Erythroblast (primary cell): ENCODE measurements at places on chromosomes 7 and 10.

GRCh38 chr10:49089152-49089551 is 26.2 kb downstream of the VSTM4 start:
- no peak for DNase-seq

DNA sequence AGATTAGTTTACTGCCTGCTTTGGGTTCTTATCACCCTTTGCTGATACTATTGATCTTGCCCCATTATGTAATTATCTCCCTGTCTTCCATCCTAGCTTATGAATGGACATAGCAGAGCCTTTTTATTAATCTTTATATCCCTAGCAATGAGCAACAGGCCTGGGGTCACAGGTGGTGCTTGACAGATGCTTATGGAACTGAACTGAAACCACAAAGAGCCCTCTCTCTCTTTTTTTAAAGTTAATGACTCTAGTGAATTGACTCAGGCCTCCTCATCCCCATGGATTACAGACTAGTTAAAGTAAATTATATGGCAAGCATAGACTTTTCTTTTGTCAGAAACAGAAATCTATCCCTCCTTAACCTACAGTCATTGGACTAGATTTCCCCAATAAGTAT is 265.2 kb downstream of the PHTF2 start:
- no peak for DNase-seq

DNA sequence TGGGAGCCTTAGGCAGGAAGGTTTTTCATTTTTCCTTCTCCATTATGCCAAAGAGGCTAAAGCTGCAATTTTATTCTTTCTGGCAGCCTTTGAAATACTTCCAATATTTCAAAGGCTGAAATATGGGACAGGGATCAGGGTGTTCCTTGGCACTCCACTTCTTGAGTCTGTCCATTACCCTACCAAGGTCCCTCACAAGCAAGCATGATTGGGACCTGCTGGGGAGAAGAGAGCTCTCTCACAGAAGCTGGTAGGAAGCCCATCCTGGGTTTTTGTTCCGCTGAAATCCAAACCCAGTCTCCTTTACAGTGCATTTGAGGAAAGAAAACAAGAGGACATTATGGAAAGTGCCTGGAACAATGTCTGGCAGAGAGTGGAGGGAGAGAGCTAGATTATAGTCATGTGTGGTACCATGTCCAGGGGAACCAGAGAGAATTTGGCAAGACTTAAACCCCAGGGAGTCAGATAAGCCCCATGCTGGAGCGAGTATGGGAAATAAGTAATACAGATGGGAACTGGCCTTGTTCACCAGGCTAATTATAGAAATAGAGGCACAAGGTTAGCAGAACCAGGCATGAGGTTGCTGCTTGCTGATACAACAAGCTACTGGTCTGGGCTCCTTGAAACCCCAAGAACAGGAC is 104.7 kb downstream of the LSM5 start:
- DNase-seq: no peak

DNA sequence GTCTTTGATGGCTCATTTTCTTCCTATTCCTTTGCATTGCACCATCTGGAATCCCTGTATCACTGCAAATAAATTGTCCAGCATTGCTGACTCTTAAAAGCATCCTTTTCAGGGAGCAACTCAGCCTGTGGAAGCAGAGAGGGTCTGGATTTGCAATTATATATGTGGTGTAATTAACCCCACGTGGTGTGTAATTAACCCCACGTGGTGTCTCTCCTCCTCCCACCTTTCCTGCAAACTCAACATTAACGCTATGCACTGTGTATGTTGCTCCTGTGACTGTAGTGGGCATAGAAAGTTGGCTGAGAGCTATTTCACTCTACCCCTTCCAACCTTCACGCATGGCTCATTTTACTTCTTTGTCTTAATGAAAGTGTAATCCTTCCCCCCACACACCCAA is 689.0 kb upstream of the COBL start:
- DNase-seq: no peak

DNA sequence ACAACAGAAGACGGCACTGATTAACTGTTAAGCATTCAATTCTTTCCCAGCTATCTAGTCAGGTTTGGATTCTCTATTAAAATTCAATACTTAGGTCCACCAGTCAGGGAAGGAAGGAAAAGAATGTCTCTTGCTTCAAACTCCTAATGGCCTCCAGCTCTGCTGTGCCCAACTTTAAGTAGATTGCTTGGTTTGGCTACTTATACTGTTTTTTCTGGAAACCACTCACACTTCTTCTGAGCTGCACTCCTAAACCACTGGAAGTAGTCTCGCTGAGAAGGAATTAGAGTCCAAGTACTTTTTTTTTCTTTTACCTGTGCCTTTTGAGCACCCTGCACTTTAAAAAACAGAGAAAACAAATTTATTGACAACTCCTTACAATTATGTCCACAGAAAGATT is 26.7 kb upstream of the COL1A2 start:
- DNase-seq: no peak
